ENCODE measurements at places on chromosomes 4 and X. TPM values are rescaled to one million over a fixed set of nuclear protein-coding genes. Genes with fewer than 3 reads are reported as not detected.

The CYLC1 gene
- total RNA-seq, result not detected

The ANXA10 gene
- total RNA-seq, result 10.7 TPM

The LETM1 gene
- 81.4 TPM for total RNA-seq

The AIMP1 gene
- total RNA-seq, result 39.1 TPM

The UGT8 gene
- total RNA-seq, result 1.00 TPM

The SUPT20HL1 gene
- total RNA-seq, result 0.11 TPM

The RHOXF1 gene
- total RNA-seq, result not detected

The SPANXC gene
- total RNA-seq, result not detected

The SATL1 gene
- total RNA-seq, result under 0.01 TPM

All from uterine smooth muscle cell (primary cell).